IMR-90 (cell line): ENCODE measurements at places on chromosomes 4 and X. TPM values are rescaled to one million over a fixed set of nuclear protein-coding genes. Genes with fewer than 3 reads are reported as not detected.
A peak's percentile ranks its signal among the peaks of the same experiment; 100 is the strongest.

DNA sequence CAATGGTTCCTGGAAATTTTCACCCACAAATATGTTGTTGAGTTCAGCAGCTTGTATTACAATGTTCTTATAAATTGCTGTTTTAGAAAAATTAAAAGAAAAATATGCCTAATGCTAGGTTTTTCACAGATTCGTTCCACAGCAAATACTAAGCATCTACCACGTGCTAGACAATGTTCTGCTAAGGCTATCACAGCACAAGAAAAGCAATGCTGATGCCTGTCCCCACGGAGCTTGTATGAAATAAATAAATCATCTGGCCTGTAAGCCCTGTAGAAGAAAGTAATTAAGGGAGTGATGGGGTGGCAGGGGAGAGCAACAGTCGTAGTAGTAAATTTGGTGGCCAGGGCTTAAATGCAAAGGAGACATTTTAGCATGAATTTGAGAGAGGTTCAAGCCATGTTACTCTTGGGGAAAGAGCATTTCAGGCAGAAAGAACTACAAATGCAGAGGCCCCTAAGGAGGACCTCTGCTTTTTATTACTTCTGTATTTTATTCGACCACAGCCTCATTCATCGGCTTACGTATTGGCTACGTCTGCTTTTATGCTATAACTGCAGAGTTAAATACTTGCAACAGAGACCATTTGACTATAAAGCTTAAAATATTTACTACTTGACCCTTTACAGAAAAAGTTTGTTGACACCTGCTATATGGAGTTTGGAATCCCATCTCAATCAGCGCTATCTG lies 36.3 kb downstream of the ARAP2 start:
- no peak for DNase-seq

GRCh38 chr4:119207051-119207450 lies 5.5 kb upstream of the USP53 start:
- DNase-seq, result peak; percentile 50

GRCh38 chr4:187550256-187550950 lies 445.2 kb upstream of the ZFP42 start:
- DNase-seq, result peak; percentile 30

DNA sequence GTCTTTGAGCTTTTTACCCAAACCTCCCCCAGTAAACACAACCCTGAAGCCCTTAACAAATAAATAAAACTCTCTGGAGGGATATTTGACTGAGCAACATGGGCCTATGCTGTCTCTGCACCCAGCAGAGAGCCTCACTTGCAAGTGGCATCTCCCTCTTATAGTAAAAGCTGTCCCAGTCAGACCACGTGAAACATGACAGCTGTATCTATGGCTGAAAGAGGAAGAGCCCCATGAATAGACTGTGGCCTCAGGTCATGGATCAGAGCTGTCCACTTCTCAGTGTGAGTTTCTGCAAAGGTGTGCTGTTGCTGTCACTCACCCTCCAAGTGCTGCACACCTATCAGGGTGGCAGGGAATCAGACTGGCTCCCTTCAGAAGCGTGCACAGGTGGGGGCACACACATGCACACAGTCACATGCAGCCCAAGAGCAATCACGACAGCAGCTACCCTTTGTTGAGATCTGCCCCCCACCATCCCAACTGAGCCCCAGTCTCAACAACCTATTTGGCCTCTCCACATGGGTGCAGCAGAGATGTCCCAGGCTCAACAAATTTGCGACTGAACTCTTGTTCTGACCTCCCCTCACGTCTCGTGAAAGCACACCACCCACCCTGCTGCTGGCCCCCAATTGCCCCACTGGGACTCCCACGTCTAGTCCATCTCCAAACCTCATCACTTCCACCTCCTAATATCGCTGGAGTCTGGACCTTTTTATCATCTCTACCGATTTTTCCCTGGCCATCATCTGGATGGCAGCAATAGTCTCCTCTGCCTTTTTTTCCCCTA lies 45.6 kb downstream of the NAT8L start:
- no peak for DNase-seq

DNA sequence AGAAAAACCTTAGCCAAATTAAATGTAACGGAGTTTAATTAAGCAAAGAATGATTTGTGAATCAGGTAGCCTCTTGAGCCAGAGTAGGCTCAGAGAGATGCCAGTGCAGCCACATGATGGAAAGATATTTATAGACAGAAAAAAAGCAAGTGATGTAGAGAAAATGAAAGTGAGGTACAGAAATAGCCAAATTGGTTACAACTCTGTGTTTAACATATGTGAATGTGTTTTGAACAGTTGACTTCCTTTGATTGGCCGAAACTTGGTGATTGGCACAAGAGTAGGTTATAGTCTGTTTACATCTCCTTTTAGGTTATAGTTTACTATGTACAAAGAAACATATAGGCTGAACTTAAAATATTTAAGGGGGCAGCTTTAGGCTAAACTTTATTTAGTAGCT lies 459.9 kb upstream of the BOD1L1 start:
- DNase-seq, result no peak

DNA sequence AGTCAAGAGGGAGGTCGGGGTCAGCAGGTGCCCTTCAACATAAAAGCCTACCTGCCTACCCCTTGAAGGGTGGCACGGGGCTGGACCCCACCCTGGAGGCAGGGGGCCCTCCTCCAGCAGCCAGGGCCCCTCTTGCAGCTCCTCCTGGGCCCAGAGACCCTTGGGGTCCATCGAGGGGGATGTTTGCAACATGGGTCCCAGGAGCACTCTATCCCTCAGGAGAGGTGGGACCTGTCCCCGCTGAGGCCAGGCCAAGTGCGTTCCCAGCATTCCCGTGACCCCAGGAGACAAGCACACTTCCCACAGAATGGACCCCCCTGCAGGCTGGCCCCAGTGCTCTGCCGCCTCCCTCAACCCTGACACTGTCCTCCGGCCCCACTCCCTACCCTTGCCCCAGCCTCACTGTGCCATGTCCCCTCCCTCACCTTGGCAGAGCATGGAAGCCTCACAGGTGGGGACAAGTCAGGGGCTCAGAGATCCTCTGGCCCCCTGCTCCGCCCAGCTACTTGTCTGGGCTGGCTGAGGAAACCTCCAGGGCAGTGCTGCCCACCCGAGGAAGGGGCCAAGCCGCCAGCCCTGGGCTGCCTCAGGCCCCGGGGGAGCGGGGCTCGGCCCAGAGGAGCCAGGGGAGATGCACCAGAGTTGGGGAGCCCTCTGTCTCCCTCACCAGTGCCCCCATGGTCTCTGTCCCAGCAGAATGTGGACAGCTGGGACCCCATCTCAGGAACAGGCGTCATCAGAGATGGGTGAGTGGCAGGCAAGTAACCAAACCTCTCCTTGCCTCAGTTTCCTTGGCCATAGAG lies 2.2 kb downstream of the MXD4 start:
- DNase-seq, result no peak

DNA sequence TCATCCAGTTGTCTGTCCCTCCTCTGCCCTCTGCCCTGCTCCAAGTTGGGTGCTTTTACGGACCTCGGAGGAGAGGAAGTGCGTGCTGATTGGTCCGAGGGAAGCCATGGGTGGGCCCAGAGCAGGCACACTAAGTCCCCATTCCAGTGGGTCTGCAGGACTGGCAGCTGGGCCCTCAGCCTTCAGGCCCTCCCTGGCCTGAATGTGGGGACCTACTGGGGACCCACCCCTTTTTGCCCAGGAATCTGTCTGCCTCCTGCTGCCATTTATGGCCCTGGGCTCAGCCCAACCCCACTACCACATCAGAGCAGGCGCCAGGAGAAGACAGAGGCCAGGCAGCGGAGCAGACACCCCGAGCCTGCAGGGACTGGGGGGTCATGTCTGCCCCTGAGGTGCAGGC lies 169.6 kb downstream of the TEX13A start:
- no peak for DNase-seq

- DNase-seq, result no peak
Measured at GRCh38 chr4:113832803-113833202, 71.3 kb upstream of the CAMK2D start.

- DNase-seq, result no peak
Measured at GRCh38 chrX:39212456-39212855, 411.2 kb downstream of the MID1IP1 start.

Gene MAGEA4
- not detected in 2 replicates for polyA plus RNA-seq

Gene PGM2
- 15.5 and 18.7 TPM in 2 replicates for polyA plus RNA-seq

Gene F8A2
- polyA plus RNA-seq, result not detected in 2 replicates
